ENCODE measurements at places on chromosomes 16 and 17.

DNA sequence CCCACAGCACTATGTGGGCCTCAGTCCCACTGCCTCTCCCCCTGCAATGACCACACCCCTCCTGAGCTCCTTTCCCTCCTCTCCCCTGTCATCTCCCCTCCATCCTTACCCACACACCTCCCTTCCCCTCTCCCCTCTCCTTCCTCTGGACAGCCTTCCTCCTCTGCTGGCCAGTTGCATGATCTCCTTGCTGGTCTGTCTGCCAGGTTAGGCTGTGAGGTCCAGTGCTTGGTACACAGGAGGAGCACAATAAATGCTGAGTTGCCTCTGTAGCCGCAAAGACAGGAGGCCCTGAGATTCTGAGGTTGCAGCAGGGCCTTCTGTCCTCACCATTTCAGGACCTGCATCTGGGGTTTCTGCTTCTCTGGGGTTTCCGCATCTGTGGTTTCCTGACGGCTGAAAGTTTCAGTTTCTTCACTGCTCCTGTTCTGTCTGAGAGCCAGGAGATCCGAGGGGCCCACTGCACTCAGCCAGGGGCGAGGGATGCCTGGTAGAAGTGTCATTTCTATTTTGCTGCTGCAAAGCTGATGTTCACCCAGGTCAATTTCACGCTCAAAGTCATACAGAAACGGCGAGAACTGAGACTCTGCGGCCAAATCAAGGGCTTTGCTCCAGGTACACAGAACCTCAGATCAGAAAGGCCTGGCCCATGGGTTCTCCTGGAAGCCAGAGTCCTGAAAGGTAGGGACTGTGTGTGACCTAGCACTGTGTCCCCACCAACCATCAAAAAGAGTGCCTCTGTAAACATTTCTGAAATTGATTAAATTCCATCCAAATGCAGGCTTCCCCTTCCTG, 4.6 kb upstream of the SLC12A3 start:
- no peaks in the 10 kb centered on the region for H3K27me3 ChIP-seq
- peak overlapping the region; percentile 63 for H3K4me3 ChIP-seq

- H3K36me3 ChIP-seq: no peaks in the 10 kb centered on the region
- no peak for DNase-seq
- H3K27ac ChIP-seq: no peak overlapping the region
- peaks cover 11% of the 10 kb centered on the region for H3K4me1 ChIP-seq
Measured at GRCh38 chr17:37714897-37715296, 30.0 kb downstream of the HNF1B start.

- no peak for DNase-seq
- H3K4me3 ChIP-seq: no peak overlapping the region
- H3K27me3 ChIP-seq: peaks cover 7% of the 10 kb centered on the region
- H3K4me1 ChIP-seq: peaks cover 33% of the 10 kb centered on the region
Measured at GRCh38 chr17:69067274-69068047, 6.7 kb upstream of the ABCA9 start.

GRCh38 chr17:17606416-17607000, 15.0 kb upstream of the PEMT start:
- no peaks in the 10 kb centered on the region for H3K36me3 ChIP-seq
- no peak overlapping the region for H3K27ac ChIP-seq
- no peaks in the 10 kb centered on the region for H3K4me1 ChIP-seq
- no peaks in the 10 kb centered on the region for H3K27me3 ChIP-seq
- no peak overlapping the region for H3K4me3 ChIP-seq

- H3K4me3 ChIP-seq: no peak overlapping the region
- no peaks in the 10 kb centered on the region for H3K36me3 ChIP-seq
Measured at GRCh38 chr17:31629696-31630470, 229.2 kb downstream of the COPRS start.

GRCh38 chr16:51816929-51817328, 665.9 kb upstream of the SALL1 start:
- no peaks in the 10 kb centered on the region for H3K4me1 ChIP-seq
- no peak for DNase-seq
- H3K27ac ChIP-seq: no peak overlapping the region
- no peaks in the 10 kb centered on the region for H3K36me3 ChIP-seq

- no peak overlapping the region for H3K4me3 ChIP-seq
- H3K36me3 ChIP-seq: peaks cover 58% of the 10 kb centered on the region
- no peak overlapping the region for H3K27ac ChIP-seq
- H3K27me3 ChIP-seq: no peaks in the 10 kb centered on the region
- DNase-seq: no peak
- no peaks in the 10 kb centered on the region for H3K4me1 ChIP-seq
Measured at GRCh38 chr16:1691276-1691675, 13.2 kb downstream of the JPT2 start.

DNA sequence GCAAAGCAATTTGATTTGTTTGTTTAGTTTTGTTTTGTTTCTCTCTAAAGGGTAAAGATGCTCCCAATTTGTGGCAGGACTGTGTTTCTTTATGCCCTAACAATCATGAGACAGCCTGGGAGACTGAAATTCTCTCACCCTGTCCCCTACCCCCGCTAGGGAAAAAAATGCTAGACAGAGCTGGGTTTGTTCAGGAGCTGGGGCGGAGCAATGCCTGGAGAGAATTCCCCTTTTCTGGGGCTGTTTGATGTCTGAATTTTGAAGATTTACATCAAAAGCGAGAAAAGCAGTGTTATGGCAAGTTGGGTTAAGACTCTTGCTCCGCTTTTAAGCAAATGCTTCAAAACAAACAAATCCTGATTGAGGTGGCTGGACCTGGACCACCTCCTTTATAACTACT, 8.4 kb downstream of the MAF start:
- peaks cover 50% of the 10 kb centered on the region for H3K27me3 ChIP-seq
- H3K36me3 ChIP-seq: no peaks in the 10 kb centered on the region
- H3K4me1 ChIP-seq: peaks cover 3% of the 10 kb centered on the region
- no peak overlapping the region for H3K27ac ChIP-seq
- no peak overlapping the region for H3K4me3 ChIP-seq
- DNase-seq: no peak

- H3K27me3 ChIP-seq: no peaks in the 10 kb centered on the region
- no peak for DNase-seq
- H3K36me3 ChIP-seq: no peaks in the 10 kb centered on the region
- no peak overlapping the region for H3K27ac ChIP-seq
- no peaks in the 10 kb centered on the region for H3K4me1 ChIP-seq
- no peak overlapping the region for H3K4me3 ChIP-seq
Measured at GRCh38 chr16:61042737-61043136, 993.5 kb downstream of the CDH8 start.

DNA sequence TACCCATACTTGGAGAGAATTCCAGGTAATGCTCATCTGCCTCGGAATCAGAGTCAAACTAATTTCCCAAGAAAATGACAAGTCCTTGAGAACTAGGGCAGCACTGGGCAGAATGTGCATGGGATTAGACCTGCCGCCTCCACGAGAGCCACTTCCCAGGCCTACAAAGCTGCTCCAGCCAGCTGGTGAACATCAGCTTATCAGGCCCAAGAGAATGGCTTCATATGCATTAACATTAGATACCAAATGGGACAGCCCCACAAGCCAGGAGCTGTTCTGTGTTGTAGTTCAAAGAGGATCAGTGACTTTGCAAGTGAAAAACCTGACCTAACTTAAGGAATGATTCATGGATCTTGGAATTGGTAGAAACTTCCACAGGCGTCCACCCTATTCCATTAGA, 203.3 kb downstream of the CYLD start:
- H3K27me3 ChIP-seq: no peaks in the 10 kb centered on the region
- no peaks in the 10 kb centered on the region for H3K36me3 ChIP-seq
- no peak for DNase-seq
- H3K4me3 ChIP-seq: no peak overlapping the region
- H3K4me1 ChIP-seq: no peaks in the 10 kb centered on the region
- H3K27ac ChIP-seq: no peak overlapping the region

Data from activated CD8-positive, alpha-beta T cell treated with anti-CD3 and anti-CD28 coated beads, Interleukin-2, amount 10 ng/mL, durations not matched to agents 7 days and 5 days (primary cell).